Fibroblast of skin of scalp (primary cell): ENCODE measurements at places on chromosomes 7 and 10.

DNA sequence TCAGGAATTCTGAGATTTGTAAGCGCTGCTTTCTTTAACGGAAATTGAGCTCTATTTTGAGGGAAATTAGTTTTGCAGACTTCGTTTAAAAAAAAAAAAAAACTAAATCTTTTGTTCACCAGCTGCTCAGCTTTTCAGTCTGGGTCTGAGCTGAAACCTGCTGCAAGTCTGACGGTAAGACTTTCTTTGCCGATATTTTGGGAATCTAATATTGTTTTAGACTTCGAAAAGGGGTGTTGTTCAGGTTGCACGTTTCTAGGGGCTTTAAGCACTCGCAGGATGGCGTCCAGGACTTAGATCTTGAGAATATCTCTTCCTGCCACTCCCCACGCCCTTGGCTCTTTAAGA, 1.8 kb upstream of the MEOX2 start:
- DNase-seq, result no peak

GRCh38 chr10:103276896-103277712, at the start of gene INA:
Gene INA, plus strand, starts transcription at chr10:103277138. Its CDS starts 74 bp downstream, at chr10:103277212.
- peak; percentile 56 for DNase-seq

DNA sequence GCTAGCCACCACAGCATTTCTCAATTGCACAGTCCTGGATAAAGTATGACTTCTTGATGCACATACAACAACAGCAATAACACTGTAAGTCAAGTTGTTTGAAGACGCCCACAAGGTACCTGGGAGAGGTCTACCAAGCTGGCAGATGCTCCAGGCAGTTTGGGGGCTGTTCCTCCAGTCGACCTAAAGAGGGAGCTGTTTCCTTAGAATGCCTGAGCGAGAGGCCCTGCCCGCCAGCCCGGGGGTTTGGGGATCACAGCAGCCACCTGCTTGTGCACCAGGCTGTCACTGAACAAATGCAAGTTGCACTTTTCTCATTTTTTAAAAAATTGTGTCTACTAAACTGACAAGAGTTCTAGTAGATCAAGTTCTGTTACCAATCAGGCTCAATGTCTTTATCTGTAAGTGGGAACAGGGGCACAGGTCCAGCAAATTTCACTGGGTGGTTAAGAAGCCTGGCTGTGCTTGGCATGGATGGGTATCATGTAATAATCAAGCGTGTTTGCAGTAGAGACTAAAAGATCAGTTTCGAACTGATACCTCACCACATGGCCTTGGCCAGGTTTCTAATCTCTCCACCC, 193.8 kb upstream of the ADO start:
- peak; percentile 62 for DNase-seq

DNA sequence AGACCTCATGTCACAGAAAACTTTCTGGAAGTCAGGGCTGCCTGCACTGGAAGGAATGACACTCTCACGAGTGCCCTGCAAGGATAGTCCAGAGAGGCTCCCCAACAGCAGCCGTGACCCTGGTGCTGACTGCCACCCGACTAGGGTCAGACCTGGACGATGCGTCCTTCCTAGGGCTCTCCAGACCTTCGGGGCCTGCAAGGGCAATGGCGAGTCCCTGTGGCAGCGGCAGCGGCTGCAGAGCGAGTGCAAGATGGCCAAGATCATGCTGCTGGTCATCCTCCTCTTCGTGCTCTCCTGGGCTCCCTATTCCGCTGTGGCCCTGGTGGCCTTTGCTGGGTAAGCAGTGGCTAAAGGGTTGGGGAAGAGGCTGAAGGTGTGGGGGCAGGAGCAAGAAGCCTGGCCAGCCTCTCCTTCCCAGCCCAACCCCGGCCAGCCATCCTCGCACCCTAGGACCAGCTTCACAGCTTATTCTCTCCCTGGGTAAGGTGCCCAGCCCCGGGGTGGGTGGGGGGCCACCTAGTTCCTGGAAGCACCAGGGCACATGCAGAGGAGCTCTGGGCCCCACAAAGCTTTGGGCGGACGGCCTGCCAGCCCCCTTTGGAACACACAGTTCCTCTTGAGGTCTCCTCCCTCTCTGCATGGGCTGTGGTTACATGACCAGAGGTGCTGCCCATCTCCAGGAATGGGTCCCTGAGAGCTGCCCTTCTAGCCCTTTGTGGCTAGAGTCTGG, 5.5 kb downstream of the OPN4 start:
- no peak for DNase-seq

- no peak for DNase-seq
Observed at GRCh38 chr7:3153118-3153517, 109.5 kb upstream of the CARD11 start.

GRCh38 chr10:11930312-11930978, 107.3 kb downstream of the PROSER2 start:
- no peak for DNase-seq
